NCI-H345 (cell line): ENCODE measurements at places on chromosomes 7 and 10.

DNA sequence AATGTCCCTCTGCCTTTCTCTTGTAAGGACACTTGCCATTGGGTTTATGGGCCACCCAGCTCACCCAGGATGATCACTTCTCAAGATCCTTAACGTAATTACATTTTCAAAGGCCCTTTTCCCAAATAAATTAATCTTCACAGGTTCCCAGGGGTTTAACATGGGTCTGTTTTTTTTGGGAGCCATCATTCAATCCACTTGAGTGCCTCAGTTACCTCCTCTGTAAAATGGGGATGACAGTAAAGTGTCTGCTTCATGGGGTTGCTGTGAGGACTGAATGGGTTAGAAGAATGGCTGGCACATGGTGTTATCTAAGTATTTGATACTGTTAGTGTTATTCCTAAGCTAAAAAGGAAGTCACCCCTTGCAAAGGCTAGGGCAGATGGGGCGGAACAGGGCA, 7.4 kb downstream of the C10orf105 start:
- no peak for DNase-seq

DNA sequence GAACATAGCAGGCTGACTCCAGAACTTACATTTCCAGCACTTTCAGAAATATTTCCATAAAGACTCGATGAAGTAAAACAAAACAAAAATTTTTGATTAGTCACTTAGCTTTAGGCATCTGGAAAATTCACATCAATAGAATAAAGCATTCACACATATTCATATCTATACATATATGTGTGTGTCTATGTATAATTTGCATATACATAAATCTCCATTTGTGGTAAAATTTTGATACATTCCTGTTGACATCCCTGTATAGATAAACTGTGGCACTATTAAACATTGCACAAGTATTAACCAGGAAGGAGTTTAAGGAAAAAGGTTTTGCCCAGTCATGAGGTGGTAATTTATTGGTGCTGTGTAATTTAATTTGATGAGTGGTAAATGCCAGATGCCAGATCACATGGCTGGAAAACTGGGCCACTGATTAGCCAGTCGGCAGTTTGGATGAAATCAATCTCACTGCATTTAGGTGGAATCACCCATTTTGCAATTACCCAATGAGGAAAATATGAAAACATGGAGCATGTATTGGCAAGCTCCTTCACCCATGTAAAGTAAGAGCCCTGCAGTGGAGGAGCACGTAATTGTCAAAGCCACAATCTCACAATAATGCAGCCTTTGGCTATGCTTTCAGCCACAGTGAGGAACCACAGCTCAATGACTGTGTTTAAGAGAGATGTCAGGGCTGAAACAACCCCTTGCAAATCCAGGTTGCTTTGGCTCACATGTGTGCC, 294.6 kb downstream of the RNLS start:
- no peak for DNase-seq

GRCh38 chr10:128337860-128338378, 211.7 kb upstream of the MKI67 start:
- no peak for DNase-seq

DNA sequence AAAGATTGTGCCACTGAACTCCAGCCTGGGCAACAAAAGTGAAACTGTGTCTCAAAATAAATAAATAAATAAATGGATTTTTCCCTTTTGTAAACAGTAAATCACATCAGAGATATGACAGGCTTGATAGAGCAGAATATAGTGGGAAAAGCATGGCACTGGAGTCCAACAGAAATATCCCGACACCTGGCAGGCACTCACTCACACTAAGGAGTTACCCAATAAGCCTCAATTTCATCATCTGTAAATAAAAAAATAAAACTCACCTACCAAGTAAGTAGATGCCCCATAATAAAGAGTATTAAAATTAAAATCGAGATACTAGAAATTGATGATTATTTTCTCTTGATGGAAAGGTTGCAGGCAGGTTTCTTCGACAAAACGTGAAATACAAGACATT, 1.7 kb downstream of the ATE1 start:
- DNase-seq, result no peak

GRCh38 chr10:71981876-71982230, 17.7 kb downstream of the CHST3 start:
- no peak for DNase-seq
